ENCODE measurements at places on chromosomes 2 and 18.

- no peak overlapping the region for H3K4me3 ChIP-seq
- no peaks in the 10 kb centered on the region for H3K36me3 ChIP-seq
- H3K27me3 ChIP-seq, result peaks cover 19% of the 10 kb centered on the region
- no peak overlapping the region for H3K27ac ChIP-seq
- no peak for DNase-seq
Measured at GRCh38 chr18:28174181-28174905, 2.6 kb downstream of the CDH2 start.

DNA sequence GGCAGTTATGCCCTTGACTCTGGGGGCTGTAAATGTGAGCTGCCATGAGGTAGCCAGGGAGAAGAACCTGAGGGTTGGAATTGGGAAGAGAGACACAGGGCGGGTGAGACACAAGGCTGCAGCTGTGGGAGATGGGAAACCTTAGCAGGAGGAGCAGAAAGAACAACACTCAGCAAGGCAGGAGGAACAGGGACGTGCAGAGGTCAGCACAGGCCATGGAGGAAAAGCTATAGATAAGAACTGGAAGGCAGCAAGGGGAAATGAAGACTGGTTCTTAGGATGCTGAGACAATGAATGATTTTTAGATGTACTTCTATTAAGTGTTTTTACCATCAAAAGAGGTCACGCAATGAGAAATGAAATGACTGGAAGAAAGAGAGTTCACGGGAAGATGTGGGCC is 80.2 kb downstream of the USP40 start:
- H3K4me3 ChIP-seq, result no peak overlapping the region
- H3K36me3 ChIP-seq, result peaks cover 52% of the 10 kb centered on the region
- no peaks in the 10 kb centered on the region for H3K27me3 ChIP-seq
- peaks cover 73% of the 10 kb centered on the region for H3K4me1 ChIP-seq
- DNase-seq, result no peak
- peak overlapping the region; percentile 55 for H3K27ac ChIP-seq

GRCh38 chr2:174593574-174594203 is 3.9 kb downstream of the WIPF1 start:
- H3K27me3 ChIP-seq, result no peaks in the 10 kb centered on the region
- peak overlapping the region; percentile 48 for H3K27ac ChIP-seq
- no peaks in the 10 kb centered on the region for H3K36me3 ChIP-seq
- no peaks in the 10 kb centered on the region for H3K4me1 ChIP-seq
- no peak overlapping the region for H3K4me3 ChIP-seq

DNA sequence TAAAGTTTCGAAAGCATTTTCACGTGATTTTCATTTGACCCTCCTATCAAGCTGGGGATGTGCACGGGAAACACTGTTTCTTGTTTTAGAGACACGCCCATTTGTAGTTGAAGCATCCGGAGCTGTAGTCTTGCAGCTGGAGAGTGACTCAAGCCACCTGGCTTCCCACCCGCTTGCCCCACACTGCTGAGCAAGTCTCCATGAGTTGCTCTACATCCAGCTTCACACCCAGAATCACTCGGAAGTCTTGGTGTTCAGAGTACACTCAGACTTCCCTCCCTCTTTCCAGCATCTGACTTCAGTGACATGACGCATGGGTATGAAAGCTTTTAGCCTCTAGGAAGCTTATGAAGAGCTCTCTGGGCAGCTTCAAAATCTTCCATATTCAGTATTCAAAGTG is 262.4 kb downstream of the NBAS start:
- H3K27ac ChIP-seq, result no peak overlapping the region
- no peaks in the 10 kb centered on the region for H3K27me3 ChIP-seq
- no peak for DNase-seq
- H3K4me3 ChIP-seq, result no peak overlapping the region

- no peaks in the 10 kb centered on the region for H3K27me3 ChIP-seq
- DNase-seq, result no peak
- H3K27ac ChIP-seq, result no peak overlapping the region
- no peak overlapping the region for H3K4me3 ChIP-seq
Measured at GRCh38 chr2:80429251-80429650, 124.7 kb upstream of the LRRTM1 start.

GRCh38 chr2:26675651-26676255 is 16.8 kb upstream of the KCNK3 start:
- H3K27ac ChIP-seq, result no peak overlapping the region
- DNase-seq, result no peak
- H3K36me3 ChIP-seq, result no peaks in the 10 kb centered on the region

DNA sequence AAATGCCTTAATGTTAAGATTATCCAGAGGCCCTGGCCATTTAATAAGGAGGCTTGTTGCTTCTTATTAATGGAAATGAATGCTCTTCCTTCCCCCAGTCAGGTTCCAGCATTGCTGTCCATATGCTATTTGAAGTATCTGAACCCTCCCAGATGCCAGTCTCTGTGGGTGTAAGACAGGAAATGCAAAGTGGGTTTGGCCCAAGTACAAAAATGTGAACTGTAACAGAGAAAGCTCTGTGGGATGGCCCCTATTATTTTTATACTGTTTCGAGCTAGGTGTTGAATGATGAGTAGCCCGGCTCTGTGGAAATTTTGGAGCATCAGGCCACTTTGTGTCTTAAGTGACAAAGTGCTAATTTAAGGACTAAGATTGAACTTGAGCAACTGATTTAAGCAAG is 141.0 kb downstream of the UXS1 start:
- H3K4me3 ChIP-seq, result no peak overlapping the region
- H3K4me1 ChIP-seq, result no peaks in the 10 kb centered on the region
- H3K27ac ChIP-seq, result no peak overlapping the region

- no peak overlapping the region for H3K27ac ChIP-seq
- H3K4me1 ChIP-seq, result no peaks in the 10 kb centered on the region
- H3K36me3 ChIP-seq, result no peaks in the 10 kb centered on the region
- DNase-seq, result no peak
- no peaks in the 10 kb centered on the region for H3K27me3 ChIP-seq
Measured at GRCh38 chr2:118906186-118906585, 35.8 kb upstream of the MARCO start.

- no peaks in the 10 kb centered on the region for H3K4me1 ChIP-seq
- H3K4me3 ChIP-seq, result peak overlapping the region; percentile 100
- no peaks in the 10 kb centered on the region for H3K27me3 ChIP-seq
- H3K36me3 ChIP-seq, result no peaks in the 10 kb centered on the region
- peak overlapping the region; percentile 98 for H3K27ac ChIP-seq
Measured at GRCh38 chr18:79070486-79070885, 1.3 kb downstream of the ATP9B start.

- H3K27ac ChIP-seq, result no peak overlapping the region
- H3K27me3 ChIP-seq, result no peaks in the 10 kb centered on the region
- H3K4me3 ChIP-seq, result no peak overlapping the region
- H3K36me3 ChIP-seq, result no peaks in the 10 kb centered on the region
- H3K4me1 ChIP-seq, result no peaks in the 10 kb centered on the region
Measured at GRCh38 chr2:34416856-34417255, 817.8 kb upstream of the FAM98A start.

GRCh38 chr2:182941919-182942318 is 75.5 kb upstream of the FRZB start:
- DNase-seq, result no peak
- H3K4me3 ChIP-seq, result no peak overlapping the region
- H3K27ac ChIP-seq, result no peak overlapping the region
- H3K27me3 ChIP-seq, result no peaks in the 10 kb centered on the region

- no peak overlapping the region for H3K27ac ChIP-seq
- no peaks in the 10 kb centered on the region for H3K4me1 ChIP-seq
- no peaks in the 10 kb centered on the region for H3K36me3 ChIP-seq
- DNase-seq, result no peak
Measured at GRCh38 chr2:185859506-185859905, 120.9 kb downstream of the FSIP2 start.

- no peaks in the 10 kb centered on the region for H3K27me3 ChIP-seq
- H3K36me3 ChIP-seq, result no peaks in the 10 kb centered on the region
- no peak overlapping the region for H3K27ac ChIP-seq
- H3K4me1 ChIP-seq, result no peaks in the 10 kb centered on the region
Measured at GRCh38 chr2:64212801-64213321, 68.6 kb upstream of the PELI1 start.

DNA sequence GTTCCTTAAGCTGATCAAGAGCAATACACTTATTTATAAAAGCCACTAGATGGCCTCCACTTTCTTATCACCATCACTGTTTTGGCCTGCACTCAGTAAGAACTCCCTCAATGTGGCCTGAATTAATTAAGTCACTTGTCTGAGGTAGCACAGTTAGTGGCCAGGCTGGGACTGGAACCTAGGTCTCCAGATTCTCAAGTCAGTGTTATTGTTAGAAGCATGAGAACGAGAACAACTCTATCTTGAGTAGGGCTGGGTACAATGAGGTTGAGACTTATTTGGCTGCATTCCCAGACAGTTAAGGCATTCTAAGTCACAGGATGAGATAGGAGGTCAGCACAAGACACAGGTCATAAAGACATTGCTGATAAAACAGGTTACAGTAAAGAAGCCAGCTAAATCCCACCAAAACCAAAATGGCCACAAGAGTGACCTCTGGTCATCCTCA is 115.8 kb downstream of the SS18 start:
- H3K4me1 ChIP-seq, result no peaks in the 10 kb centered on the region
- H3K4me3 ChIP-seq, result no peak overlapping the region
- H3K36me3 ChIP-seq, result no peaks in the 10 kb centered on the region
- H3K27me3 ChIP-seq, result no peaks in the 10 kb centered on the region

DNA sequence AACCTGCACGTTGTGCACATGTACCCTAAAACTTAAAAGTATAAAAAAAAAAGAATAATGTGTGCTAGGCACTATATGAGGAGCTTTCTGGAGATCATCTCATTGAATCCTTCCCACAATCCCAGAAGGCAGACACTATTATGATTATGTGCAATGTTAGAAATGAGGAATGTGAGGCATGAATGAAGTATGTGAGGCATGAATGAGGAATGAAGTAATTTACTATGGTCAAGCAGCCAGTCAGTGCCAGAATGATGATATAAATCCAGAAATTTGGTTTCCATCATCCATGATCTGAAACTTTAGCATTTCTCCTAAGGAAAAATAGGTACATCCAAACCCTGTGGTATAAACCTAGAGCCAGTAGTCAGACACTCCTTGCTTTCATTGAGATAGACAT is 42.0 kb downstream of the CCDC148 start:
- H3K4me3 ChIP-seq, result no peak overlapping the region
- no peaks in the 10 kb centered on the region for H3K27me3 ChIP-seq
- no peaks in the 10 kb centered on the region for H3K4me1 ChIP-seq

- H3K4me3 ChIP-seq, result no peak overlapping the region
- no peak for DNase-seq
- no peak overlapping the region for H3K27ac ChIP-seq
Measured at GRCh38 chr2:189131991-189132390, 47.6 kb downstream of the COL5A2 start.

GRCh38 chr2:37630776-37631175 is 40.7 kb downstream of the CDC42EP3 start:
- H3K4me1 ChIP-seq, result peaks cover 8% of the 10 kb centered on the region
- H3K27ac ChIP-seq, result no peak overlapping the region
- H3K36me3 ChIP-seq, result no peaks in the 10 kb centered on the region
- H3K27me3 ChIP-seq, result no peaks in the 10 kb centered on the region

GRCh38 chr2:166157578-166157977 is 29.8 kb upstream of the SCN1A start:
- no peak overlapping the region for H3K4me3 ChIP-seq
- no peak for DNase-seq
- H3K36me3 ChIP-seq, result no peaks in the 10 kb centered on the region
- no peaks in the 10 kb centered on the region for H3K4me1 ChIP-seq
- no peak overlapping the region for H3K27ac ChIP-seq
- no peaks in the 10 kb centered on the region for H3K27me3 ChIP-seq

DNA sequence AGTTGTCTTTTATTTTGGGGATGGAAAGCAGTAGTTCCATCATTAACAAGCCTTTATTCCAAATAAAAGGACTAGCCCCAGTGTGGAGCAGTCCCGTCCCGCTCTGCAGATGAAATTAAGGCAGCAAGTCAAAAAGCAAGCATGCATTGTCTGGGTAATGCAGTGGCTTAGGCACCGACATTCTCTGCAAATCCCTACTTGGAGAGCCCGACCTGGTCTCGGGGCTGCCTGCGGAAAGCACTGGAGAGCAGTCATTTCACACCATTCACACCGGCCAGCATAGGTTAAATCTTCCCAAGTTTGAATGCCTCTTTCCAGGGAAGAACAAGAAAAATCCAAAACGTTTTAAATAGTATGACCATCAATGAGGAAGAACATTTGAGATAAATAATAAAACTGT is 24.4 kb upstream of the RAB12 start:
- no peaks in the 10 kb centered on the region for H3K36me3 ChIP-seq
- no peak for DNase-seq
- H3K27me3 ChIP-seq, result no peaks in the 10 kb centered on the region
- no peaks in the 10 kb centered on the region for H3K4me1 ChIP-seq
- H3K27ac ChIP-seq, result no peak overlapping the region

DNA sequence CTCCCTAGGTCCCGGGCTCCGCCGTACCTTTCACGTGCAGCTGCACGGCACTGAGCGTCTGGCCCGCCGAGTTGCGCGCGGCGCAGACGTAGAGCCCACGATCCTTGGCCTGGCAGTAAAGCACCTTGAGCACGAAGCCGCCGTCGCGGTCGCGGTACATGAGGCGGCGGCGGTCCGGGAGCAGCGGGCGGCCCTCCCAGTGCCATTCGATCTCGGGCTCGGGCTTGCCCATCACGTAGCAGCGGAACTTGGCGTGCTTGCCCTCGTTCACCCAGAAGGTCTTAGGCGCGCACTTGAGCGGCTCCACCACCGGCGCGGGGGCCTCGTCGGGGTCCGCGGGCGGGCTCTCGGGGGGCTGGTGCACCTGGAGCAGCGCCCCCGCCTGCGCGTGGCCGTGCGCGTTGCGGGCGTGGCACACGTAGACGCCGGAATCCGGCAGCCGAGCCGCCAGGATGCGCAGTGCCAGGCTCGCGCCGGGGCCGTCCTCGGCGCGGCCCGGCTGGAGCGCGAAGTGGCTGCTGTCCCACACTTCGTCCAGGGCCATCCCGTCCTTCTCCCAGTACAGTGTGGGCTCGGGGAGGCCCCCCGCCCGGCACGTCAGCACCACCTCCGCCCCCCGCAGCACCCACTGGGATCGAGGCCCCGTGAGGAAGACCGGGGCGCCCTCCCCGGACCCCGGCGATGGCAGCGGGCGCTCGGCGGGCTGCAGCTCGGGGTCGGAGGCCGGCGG is 980 bp downstream of the OBSL1 start:
- no peaks in the 10 kb centered on the region for H3K36me3 ChIP-seq
- no peaks in the 10 kb centered on the region for H3K27me3 ChIP-seq

Measured in tibial artery (tissue), 4 donors.